ENCODE measurements at places on chromosomes 4 and X.

GRCh38 chrX:134371133-134371532 is 88.8 kb upstream of the HPRT1 start:
- no peak for DNase-seq

DNA sequence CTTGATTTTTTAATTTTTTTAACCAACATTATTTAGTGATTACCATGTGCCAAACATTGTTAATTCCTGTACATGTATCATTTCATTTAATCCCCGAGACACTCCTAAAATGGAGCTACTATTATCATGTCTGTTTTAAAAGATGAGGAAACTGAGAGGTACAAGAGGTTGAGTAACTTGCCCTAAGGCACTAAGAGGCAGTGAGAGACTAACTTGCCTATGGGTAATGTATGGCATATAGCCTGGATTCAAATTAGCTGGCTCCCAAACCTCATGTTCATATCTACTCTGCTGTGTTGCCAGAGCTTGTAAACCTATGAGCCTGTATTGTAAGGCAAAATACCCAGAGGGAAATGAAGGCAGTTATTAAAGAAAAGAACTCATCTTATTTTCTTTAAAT is 443.6 kb downstream of the IL15 start:
- no peak for DNase-seq

DNA sequence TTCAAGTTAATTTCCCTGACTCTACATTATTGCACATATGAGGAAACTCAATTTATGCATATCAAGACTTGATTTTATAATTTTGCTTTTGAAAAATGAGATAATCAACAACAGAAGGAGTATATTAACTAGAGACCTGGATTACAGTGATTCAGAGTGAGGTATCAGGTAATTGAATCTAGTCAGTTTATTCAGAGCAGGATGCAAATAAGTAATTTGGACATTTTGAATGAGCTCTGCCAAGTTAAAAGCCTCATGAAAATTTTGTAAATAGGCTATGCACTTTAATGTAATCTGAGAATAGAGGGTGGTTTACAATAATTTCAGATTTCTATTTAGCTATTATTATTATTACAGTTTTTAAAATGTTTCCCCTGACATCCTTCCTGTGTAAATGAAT is 203.7 kb upstream of the EMCN start:
- DNase-seq: no peak

DNA sequence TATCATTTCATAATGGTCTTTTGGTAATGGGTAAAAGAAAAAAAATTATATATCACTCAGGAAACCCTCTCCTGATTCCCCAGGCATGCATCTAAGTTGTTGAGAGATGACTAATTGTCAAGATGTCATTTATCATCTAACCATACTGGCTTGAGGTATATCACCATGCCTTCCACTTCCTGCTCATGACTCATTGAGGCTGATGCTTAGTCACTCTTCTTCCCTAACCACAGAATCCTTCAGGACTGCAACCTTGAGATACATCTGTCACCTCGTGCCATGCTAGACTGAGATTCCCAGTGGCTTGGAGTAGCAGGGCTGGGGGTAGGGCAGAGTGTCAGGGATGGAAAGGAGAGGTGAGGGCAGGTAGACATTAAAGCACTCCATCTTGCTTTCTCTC is 782.5 kb upstream of the INTU start:
- no peak for DNase-seq

GRCh38 chr4:54318904-54319303 is 89.8 kb downstream of the PDGFRA start:
- DNase-seq: peak; percentile 47

DNA sequence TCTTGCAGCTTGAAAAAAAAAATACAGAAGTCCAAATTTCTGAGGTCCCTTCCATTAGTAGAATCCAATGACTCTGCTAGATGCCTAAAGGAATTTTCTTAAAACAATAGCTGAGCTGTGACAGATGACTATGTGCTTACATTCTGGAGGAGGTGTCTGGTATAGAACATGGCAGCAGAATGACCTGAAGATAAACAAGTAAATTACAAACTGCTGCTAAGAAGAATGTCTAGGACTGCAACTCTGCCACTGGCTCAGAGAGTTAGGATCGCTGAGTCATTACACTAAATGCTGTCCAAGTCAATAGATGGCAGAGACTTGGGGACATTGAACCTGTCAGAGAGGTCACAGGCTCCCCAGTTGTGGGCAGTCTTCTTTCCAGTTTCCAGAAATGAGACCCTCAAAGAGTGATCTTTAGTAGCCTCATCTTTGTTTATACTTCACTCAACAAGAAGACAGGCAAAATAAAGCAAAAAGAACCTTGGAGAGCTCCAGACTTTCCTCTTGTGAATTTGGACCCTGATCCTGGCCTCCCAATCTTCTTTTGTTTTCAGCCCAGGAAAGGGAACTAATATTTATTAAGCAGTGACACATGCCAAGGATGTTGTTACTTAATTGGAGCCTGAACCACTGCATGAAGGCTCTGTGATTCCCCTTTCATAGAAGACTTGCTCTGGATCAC is 56.4 kb upstream of the SCML1 start:
- no peak for DNase-seq

All from ELF-1 (cell line).